Heart right ventricle (tissue), 16 donors: ENCODE measurements at places on chromosomes 1 and 21. TPM values are rescaled to one million over a fixed set of nuclear protein-coding genes. Genes with fewer than 3 reads are reported as not detected.

DNA sequence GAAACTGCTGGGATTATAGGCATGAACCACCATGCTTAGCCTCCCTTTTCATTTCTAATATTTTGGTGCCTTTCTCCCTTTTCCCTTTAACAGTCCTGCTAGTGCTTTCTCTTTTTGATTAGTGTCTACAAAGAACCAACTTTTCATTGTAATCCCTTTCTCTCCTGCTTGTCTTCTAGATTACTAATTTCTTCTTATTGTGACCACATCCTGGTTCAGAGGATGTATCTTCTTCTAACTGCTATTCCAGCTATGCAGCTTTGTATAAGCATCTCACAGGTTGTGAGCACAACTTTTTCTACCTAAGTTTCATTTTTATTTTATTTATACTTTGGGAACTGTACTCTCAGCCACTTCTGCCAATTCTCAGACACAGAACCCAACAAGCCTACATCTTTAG lies 14.7 kb downstream of the ZNF648 start:
- DNase-seq, result no peak

- no peak for DNase-seq
These were observed 51.0 kb downstream of the ECE1 start for GRCh38 chr1:21239221-21239620.

GRCh38 chr1:226405411-226405988 lies 2.4 kb downstream of the PARP1 start:
- no peak for DNase-seq

GRCh38 chr1:89746424-89747149 lies 74.2 kb upstream of the LRRC8D start:
- no peak for DNase-seq

DNA sequence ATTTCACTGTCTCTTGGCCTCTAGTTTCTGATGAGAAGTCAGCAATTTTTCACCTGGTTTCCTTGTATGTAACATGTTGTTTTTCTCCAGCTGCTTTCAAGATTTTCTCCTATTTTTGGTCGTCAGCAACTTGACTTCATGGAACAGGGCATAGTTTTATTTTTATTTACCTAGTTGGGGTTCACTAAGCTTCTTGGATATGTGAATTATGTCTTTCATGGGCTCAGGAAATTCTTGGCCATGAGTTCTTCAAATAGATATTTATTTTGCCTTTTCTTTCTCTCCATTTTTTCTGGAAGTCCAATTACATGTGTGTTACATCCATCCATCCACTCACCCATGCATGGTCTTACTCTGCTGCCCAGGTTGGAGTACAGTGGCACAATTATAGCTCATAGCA lies 13.7 kb downstream of the SDHB start:
- DNase-seq, result no peak

- no peak for DNase-seq
These were observed 7.3 kb downstream of the SYTL1 start for GRCh38 chr1:27348861-27349783.

- DNase-seq, result no peak
These were observed 16.6 kb upstream of the IGSF5 start for GRCh38 chr21:39728341-39728740.

DNA sequence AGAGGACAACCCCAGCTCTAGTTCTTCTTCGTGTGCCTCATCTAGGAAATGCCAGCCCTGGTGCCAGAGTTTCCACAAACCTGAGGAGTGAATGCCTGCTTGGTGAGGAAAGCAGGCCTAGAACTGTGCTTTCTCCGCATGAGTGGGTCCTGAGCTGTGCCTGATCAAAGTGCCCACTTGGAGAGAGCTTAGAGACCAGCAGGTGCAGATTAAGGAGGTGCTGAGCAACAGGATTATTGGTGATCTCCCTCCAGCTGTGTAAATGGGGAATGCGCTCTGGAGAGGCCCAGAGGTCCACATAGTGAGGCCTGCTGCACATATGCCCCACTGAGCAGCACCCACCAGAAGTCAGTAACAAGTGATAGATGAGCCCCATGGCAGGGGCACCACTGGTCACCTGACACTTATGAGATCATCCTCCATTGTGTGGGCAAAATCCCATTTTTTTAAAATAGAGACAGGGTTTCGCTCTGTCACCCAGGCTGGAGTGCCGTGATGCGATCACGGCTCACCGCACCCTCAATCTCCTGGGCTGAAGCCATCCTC lies 127.2 kb upstream of the ZC3H12A start:
- DNase-seq, result no peak

GRCh38 chr1:111281411-111281810 lies 9.2 kb upstream of the CHIA start:
- DNase-seq, result no peak

DNA sequence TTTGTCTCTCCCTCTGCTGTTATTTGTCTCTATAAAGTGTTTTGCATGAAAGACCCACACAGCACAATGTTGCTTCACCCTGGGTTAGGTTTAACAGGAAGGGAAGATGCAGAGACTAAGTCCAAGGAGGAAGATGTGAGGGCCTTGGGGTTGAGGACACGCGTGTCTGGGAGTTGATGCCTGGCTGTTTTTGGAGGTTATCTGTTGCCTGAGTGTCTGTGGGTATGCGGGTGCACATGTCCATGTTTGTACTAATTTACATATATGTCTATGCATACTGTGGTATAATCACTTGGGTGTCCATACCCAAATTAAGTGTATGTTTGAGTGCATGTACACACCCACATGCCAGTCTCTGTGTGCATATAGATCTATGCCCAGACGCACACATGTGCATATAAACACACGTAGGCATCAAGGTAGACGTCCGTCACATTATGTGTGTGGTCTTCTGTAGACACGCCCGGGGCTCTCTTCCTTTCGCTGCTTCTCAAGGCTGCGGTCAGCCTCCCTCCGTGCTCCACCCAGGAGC lies 962 bp upstream of the MAN1C1 start:
- no peak for DNase-seq

DNA sequence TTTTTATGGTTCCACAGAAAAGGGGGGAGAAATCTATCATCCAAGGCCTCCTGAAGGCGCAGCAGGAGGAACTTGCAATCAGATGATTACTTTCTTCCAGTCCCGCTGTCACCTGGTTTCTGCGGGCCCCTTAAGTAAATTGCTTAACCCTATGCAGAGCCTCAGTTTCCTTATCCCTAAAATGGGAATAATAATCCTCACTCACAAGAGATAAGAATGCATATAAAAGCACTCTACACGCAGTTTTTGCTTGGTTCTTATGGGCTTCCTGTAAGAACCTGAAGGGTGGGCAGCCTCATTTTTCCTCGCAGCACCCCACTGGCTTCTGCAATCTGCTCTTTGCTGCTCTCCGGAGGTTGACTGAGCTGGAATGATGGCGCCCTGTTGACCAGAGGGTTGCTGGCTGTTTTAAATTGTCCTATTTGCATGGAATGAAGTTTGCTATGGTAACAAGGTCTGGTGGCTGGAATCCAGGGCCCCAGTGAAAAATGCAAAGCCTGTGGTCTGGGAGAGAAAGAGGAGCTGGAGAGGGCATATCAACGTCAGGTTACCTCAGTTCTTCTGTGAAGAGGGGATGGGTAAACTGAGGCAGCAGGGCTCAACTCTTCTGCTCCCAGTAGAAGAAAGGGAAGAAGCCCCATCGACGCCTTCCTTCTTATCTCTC lies 1.0 kb upstream of the KAZN start:
- no peak for DNase-seq

DNA sequence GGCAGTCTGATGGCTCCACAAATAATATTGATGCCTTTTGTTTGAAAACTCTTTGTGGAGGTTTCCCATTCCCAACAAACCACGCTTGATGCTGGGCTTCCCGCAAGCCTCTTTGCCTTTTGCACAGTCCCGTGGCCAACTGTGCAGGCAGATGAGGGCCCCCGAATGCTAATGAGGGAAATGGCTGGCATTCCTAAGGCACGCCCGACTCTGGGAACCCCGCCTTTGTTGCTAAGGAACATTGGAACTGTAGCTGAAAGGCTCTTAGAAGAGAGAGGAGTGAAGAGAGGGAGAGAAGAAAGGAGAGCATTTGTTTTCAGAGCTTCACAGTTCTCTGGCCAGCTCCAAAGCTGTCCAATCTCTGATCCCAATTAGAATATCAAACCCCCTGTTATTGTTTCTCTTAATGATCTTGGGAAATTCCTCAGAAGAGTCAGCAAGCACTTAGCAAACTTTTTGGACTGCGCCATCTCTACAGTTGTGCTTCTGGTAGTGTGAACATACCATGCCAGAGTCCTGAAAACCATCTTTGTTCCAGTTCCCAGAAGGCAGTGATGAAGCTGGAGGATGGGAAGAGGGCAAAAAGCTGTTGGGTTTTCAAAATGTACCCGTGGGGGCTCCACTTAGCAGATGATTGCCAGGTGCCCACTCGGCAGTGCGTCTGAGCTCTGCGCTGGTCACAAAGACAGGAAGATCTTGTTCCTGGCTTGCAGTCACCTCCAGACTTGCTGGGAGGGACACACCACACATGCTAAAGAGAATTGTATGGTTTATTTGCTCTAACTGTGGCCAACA lies 60.1 kb upstream of the CYP2J2 start:
- DNase-seq, result no peak

GRCh38 chr1:173436841-173437428 lies 40.2 kb upstream of the PRDX6 start:
- DNase-seq, result no peak

DNA sequence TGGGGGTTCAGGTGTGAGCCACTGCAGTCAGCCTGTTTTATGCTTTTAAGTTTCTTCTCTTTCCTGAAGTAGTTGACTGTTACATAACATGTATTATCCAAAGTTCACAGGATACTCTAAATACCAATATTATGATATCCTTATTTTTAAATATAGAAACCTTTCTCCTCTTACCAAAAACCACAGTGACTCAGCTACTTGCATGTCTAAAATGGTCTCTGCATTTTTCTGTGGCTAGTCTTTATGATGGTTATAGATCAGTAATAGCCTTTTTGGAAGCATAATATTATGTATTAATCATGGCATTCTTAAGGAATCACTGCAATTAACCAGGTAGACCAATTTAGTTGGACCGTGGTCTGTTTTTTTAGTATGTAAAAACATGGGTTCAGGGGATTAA lies 210.8 kb upstream of the CACYBP start:
- DNase-seq, result no peak

DNA sequence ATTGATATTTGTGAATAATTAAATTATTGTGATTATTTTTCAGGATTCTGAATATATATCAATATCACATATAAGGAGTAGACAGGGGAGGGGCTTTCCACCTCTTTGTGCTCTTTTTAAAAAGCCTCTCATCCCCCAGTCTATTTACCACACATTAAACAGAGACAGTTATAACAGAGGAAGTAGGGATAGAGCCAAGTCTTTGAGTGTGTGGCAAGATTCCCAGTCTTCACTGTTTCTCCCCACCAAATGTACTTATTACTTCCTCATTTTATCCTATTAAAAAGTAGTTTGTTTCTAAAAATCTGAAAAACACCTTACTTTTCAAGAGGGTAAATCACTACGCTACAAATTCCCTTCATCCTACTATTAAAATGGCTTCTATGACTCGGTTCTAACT lies 46.7 kb downstream of the EPS15 start:
- DNase-seq, result peak; percentile 22

DNA sequence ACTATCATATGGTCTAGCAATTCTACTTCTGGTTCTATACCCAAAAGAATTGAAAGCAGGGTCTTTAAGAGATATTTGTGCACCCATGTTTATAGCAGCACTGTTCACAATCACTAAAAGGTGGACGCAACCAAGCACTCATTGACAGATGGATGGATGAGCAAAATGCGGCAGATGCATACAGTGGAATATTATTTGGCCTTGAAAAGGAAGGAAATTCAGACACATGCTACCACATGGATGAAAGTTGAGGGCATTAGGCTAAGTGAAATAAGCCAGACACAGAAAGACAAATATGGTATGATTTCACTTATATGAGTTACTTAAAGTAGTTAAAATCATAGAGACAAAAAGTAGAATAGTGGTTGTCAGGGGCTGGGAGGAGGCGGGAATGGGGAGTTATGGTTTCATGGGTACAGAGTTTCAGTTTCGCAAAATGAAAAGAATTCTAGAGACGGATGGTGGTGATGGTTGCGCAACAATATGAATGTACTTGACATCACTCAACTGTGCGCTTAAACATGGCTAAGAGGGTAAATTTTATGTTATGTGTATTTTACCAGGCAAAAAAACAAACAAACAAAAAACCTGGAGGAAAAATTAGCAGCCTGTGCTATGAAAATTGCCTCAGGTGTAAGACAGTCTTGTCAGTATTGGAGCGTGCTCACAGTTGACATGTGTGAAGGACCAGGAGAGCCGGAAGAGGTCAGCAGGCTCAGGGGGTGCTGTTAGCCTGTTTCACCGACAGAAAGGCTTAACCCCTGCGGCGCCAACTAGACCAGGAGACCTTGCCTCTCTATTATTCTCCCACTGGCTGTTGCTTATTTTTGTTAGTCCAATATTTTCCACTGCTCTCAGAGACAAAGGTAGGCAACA lies 26.5 kb downstream of the CD247 start:
- DNase-seq, result no peak

DNA sequence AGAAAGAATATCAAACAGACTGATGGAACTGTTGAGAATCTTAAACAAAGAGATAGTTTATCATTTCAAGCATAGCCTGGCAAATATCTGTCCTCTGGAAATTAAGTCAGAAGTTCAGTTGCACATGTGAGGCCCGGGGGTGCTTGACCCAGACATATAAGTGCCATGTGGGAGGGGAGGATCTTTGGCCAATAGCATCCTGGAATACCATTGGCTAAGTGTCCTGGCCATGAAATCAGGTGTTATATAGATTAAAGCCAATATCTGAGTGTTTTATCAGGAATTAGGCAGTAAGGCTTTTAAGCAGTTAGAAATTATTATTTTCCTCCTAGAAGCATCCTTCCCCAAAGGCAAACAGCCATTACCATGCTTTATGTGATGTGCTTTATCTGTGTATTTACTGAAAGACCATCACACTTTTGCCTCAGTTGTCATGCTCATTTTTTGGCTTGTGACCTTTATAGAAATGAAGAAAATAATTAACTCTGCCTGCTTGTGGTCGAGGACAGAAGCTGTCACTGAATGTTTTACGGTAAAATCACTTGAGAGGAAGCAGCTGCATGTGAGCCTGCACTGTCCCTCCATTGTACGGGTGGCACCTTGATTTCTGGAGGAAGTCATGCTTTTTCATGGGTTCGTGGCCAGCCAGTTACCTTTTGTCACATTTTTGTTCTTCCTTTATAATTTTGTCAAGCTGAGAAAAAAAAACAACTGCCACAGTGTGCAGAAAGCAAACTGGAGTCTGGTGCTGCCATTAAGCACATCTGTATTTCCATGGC lies 259.9 kb upstream of the FMN2 start:
- DNase-seq, result no peak

GRCh38 chr1:21647431-21648351 lies 21.5 kb downstream of the RAP1GAP start:
- no peak for DNase-seq

The CELA3B gene
- polyA plus RNA-seq, result not detected

The FAM177B gene
- polyA plus RNA-seq, result 0.06 TPM

The DNAI4 gene
- 1.1 TPM for polyA plus RNA-seq

The PLEKHN1 gene
- polyA plus RNA-seq, result 0.28 TPM

The BARHL2 gene
- not detected for polyA plus RNA-seq

The LDLRAD2 gene
- 5.8 TPM for polyA plus RNA-seq

The IGSF8 gene
- 27.1 TPM for polyA plus RNA-seq

The PODN gene
- polyA plus RNA-seq, result 11.4 TPM

The ERG gene
- polyA plus RNA-seq, result 9.5 TPM

The RPTN gene
- polyA plus RNA-seq, result not detected

The RXFP4 gene
- 0.04 TPM for polyA plus RNA-seq

The AXDND1 gene
- not detected for polyA plus RNA-seq

The CFAP57 gene
- 0.09 TPM for polyA plus RNA-seq
